ENCODE measurements at places on chromosomes 7 and 10.

DNA sequence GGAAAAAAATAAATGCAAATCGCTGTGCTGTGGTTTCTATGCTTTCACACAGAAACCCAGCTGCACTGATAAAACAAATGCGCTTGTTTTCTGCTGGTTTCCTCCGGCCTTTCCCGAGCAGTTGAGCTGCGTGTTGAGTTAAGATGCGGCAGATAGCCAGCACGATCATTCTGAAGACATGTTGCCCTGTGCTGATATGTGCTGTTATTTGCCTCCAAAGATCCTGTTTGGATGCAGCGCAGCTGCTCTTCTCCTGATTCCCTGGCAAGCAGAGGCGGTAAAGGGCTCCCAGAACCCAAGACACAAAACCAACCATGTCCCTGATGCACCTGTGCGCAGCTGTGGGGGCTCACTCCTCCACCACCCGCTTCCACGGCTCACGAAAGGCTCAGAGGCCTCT is 225.4 kb downstream of the PAXIP1 start:
- no peak for DNase-seq

DNA sequence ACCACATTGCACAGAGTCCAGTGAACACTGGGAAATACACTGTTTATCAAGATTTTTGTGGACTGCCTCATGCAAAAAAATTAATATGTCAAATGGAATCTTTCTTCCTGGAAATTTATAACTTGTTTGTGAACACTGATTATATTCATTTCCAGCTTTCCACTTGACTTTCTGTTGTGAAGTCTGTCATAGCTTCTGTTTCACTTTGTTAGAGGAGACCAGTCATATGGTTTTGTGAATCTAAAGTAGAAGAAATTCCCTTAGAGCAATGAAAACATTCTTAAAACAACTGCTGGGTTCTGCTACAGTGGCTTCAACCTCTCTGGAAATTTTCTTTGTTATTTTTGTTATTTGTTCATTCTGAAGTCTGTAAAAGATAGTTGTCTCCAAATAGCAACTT is 349.5 kb upstream of the NFE2L3 start:
- no peak for DNase-seq

DNA sequence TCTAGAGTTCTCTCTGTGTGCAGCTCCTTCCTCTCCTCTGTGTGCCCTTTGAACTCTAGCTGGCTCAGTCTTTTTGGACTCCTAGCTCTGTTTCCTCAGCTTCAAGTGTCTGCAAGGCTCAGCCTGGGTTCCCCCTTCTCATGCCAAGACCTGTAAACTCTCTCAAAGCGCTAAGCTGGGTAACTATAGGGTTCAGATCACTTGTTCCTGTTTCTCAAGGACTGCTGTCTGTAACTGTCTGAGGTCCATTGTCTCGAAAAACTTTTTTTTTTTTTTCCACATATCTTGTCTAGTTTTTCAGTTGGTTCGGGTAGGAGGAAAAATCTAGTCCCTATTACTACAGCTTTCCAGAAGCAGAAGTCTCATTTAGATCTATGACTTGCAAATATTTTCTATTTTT is 46.6 kb upstream of the PPP1R17 start:
- no peak for DNase-seq

DNA sequence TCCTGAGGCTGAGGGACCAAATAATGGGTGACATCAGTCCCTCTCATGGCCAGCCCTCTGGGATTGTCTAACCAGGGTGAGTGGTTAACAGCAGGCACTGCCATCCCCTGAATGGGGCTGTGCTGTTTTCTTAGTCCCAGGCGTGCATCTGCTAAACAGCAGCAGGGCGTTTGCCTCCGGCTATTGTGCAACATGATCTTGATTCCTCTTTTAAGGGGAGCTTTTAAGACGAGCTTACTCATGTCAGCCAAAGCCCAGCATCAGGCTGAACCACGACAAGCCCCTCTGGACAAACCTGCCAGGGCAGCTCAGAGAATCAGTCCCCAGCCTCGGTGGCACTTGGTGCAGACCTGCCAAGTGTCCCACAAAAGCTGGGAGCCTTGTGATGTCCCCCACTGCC is 16.2 kb upstream of the IGFBP3 start:
- DNase-seq, result no peak

- DNase-seq, result no peak
Observed at GRCh38 chr10:93068411-93069244, 5.1 kb upstream of the CYP26A1 start.

DNA sequence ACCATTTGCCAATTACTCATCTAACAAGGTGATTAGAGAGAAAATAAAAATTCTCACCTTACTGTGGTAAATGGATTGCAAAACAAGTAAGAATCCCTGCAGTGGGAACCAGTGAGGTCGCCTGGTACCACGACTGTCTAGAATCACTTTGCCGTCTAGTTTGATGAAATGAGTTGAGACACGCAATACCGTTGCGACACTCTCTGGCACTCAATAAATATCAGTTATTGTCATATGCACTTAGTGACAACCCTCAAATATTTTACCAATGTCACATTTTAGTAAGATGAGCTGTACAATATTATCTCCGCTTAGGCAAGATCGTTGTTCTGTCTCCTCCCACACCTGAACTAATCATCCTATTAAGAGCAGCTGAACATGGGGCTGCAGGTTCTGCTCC is 114.4 kb upstream of the ADARB2 start:
- DNase-seq, result no peak

GRCh38 chr7:151157645-151158329 is 9.7 kb downstream of the GBX1 start:
- no peak for DNase-seq

DNA sequence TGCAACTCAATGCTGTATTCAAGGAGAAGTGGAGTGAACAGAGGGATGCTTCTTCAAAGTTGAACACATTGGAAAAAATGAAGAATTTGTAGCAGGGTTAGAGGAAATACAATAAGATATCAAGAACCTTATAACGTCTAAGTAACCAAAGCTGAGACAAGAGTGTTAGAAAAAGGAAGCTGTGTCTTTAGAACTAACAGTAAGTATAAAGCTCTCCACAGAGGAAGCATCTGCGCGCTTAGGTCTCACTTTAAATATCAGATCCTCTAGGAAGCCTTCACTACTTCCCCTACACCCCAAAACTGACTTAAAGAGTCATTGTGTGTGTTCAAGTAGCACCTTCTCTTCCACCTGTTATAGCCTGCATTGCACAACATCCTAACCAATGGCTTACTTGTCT is 43.0 kb downstream of the CH25H start:
- no peak for DNase-seq
